Aorta (tissue), 5 donors: ENCODE measurements at places on chromosomes 11 and 22. TPM values are rescaled to one million over a fixed set of nuclear protein-coding genes. Genes with fewer than 3 reads are reported as not detected.

The GRAP2 gene
- 0.05 TPM for polyA plus RNA-seq

The MMP7 gene
- polyA plus RNA-seq, result not detected

The ART5 gene
- not detected for polyA plus RNA-seq

The KRTAP5-8 gene
- polyA plus RNA-seq, result not detected

The EMID1 gene
- polyA plus RNA-seq, result 0.13 TPM

The OR51L1 gene
- polyA plus RNA-seq, result not detected

The THRSP gene
- 1.4 TPM for polyA plus RNA-seq

The LRRC10B gene
- polyA plus RNA-seq, result not detected

The OR52A1 gene
- not detected for polyA plus RNA-seq

The BATF2 gene
- 1.9 TPM for polyA plus RNA-seq

The SLC35C1 gene
- polyA plus RNA-seq, result 6.5 TPM

The MYOD1 gene
- not detected for polyA plus RNA-seq

The AIFM3 gene
- 1.4 TPM for polyA plus RNA-seq

The SLC29A2 gene
- 3.9 TPM for polyA plus RNA-seq

The MS4A15 gene
- 0.38 TPM for polyA plus RNA-seq

The C1QTNF5 gene
- 22.3 TPM for polyA plus RNA-seq

The CNIH2 gene
- not detected for polyA plus RNA-seq

The KCNE3 gene
- polyA plus RNA-seq, result 17.9 TPM

The SLC43A1 gene
- 19.6 TPM for polyA plus RNA-seq

The UFD1 gene
- polyA plus RNA-seq, result 80.3 TPM

The CAVIN3 gene
- 309 TPM for polyA plus RNA-seq

The MPPED2 gene
- polyA plus RNA-seq, result 8.3 TPM

The C11orf42 gene
- not detected for polyA plus RNA-seq

The KCNJ1 gene
- polyA plus RNA-seq, result not detected

The SYCE3 gene
- polyA plus RNA-seq, result not detected

The PLAAT2 gene
- 0.82 TPM for polyA plus RNA-seq

The UCP2 gene
- 44.3 TPM for polyA plus RNA-seq

The OR8A1 gene
- not detected for polyA plus RNA-seq

The WT1 gene
- polyA plus RNA-seq, result 0.15 TPM

The GPHA2 gene
- 0.43 TPM for polyA plus RNA-seq

The ZC3H7B gene
- polyA plus RNA-seq, result 14.8 TPM

The KCNK4 gene
- polyA plus RNA-seq, result not detected

The TH gene
- polyA plus RNA-seq, result not detected

The CRYAB gene
- 702 TPM for polyA plus RNA-seq

The IPO7 gene
- polyA plus RNA-seq, result 76.0 TPM

The SPTBN2 gene
- 0.08 TPM for polyA plus RNA-seq

The SAA2 gene
- 1.3 TPM for polyA plus RNA-seq
